ENCODE measurements at places on chromosomes 2 and 18.

DNA sequence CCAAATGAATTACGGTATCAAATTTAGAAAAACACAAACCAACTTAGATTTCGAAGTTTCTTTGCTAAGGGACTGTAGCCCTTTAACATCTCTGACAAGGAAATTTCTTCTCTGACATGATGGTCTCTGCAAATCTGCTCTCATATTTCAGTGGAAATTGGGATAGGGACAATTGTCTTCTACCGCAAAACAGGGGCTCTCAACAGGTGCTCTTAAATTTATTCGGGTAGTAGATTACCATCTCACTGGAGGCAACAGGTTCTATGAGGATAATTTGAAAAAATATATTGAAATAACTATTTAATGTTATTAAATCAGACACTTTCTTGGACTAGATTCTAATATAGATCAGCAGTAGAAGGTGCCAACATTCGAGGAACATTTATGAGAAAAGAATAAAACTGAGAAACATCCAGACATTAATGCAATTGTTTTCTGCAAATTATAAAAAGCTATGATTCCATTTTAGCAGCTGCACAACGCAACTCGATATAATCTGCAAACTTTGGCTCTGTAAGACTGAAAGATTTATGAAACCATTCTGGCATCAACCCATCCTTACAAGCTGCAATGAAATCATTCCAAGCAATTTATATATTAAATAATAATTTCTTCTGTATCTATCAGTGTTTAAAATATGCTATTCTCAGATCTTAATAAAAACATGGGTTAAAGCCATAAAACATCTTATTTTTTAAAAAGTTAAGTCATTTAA is 10.0 kb upstream of the BCL2 start:
- DNase-seq = no peak

DNA sequence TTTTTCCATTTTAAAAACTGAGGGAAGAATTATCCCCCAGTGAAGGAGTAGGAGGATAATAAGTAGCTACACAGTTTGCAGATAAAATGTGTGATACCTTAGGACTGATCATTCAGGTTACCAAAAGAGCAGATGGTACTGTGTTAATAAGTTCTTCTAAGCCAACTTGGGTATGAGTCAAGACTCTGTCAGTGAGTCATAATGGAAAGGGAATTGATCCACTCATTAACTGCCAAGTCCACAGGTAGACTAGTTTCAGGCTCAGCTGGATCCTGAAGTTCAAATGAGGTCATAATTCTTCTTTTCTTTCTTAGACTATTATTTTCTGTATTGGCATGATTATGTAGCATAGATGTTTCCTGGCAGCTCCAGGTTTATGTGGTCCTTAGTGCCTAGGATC is 142.4 kb upstream of the ALPP start:
- DNase-seq = no peak

DNA sequence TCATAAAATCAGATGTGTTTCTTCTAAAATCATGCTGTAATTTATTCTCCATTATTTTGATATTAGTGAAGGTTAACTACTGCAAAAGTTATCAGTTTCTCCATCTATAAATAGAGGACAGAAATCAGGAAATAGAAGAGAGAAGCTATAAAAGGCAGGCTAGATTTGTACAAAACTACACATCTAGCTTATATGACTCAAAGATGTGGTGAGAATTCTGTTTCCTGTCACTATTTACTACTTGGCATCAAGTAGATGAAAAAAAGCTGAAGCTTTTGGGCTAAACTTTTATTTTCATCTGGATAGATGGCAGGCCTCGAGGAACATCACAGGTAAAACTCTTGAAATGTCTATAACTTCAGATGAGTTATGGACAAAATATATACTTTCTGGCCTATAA is 49.8 kb upstream of the NAB1 start:
- no peak for DNase-seq

DNA sequence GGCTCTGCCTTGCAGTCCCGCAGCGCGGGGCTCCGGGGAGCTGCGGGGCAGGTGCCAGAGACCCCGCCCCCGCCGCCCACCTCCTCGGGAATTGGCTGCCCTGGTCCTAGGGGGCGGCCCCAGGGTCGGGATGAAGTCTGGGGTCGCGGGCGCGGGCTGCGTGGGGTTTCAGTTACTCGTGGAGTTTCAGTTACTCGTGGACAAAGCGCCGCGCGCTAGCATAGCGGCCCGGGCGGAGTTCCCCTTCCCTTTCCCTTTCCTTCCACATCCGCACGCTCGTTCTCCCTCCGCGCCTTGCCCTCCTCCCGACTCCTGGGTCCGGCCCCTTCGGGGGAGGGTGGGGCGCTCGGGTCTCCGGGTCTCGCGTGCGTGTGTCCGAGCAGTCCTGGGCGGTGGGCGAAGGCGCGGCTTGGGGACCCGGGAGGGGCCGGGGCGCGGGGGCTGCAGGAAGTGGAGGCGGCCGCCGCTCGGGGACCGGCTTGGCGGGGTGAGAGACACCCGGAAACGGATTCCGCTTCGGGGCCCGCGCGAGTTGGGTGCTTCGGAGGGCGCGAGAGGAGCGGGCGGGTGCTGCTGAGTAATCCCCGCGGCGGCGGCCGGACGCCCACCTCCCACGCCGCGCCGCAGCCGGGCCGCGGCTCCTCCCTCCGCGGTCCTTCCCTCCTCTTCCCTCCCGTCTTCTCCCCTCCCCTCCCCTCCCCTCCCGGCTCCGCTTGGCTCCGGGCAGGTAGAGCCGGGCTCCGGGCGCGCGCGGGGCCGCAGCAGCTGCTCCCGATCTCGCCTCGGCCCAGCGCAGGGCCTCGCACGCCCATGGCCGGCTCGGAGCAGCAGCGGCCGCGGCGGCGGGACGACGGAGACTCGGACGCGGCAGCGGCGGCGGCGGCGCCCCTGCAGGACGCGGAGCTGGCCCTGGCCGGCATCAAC is at the start of gene TTC39C:
Gene TTC39C (plus strand): TSS at position 693 of the 924 bp plus-strand sequence. CDS start 118 bp downstream, at position 811.
- peak; percentile 62 for DNase-seq

DNA sequence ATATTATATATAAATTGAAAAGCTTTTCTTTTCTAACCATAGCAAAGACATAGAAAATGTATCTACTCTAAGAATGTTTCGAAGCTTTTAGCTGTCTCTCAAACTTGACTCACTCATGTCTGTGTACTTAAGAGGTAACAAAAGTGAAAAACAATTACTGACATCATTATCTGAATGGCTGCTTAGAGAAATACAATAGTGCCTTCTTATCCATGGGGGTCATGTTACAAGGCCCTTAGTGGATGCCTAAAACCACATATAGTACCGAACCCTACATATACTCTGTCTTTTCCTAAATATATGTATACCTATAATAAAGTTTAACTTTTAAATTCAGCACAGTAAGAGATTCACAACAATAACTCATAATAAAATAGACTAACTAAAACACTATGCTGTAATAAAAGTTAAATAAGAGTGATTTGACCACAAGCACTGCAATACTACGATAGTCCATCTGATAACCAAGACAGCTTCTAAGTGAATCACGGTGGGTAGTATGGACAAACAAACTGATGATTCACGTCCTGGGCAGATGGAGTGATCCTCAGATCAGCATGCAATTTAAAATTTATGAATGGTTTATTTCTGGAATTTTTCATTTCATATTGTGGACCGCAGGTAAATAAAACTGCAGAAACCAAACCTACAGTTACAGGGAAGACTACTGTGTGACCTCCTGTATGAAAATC is 246.2 kb downstream of the XIRP2 start:
- no peak for DNase-seq

DNA sequence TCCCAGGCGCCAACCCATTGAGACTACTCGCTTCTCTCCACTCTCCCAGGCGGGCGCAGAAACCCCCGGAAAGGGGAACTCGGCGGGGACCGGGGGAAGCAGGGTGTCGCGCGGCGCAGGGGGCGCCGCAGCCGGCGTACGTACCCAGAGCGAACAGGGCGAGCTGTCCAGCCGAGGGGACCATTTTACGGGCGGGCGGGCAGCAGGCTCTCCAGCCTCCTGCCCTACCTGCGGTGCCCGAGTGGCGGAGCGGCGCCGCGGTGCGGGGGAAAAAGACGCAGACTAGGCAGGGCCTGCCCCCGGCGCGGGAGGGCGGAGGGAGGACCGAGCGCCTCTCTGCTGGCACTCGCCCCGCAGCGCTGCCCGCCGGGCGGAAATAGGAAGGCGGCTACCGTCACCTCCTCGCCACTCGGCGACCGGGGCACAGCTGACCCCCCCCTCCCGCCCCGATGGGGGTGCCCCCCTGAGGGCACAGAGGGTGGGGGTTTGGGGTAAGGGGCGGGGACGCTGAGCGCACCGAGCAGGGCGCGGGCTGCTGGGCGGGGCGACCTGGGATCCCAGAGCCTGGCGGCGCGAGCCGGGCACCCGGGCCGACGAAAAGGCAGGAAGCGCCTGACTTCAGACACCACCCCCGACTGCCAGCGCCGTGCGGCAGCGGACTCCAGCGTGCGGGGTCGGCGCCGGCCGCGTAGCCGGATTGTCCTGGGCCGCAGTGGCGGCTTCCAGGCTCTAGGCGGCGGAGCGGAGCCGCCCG is at the start of gene TGFA:
Gene TGFA (minus strand): TSS at position 243 of the 754 bp plus-strand sequence. CDS start 59 bp downstream, at position 184.
- DNase-seq = peak; percentile 24

DNA sequence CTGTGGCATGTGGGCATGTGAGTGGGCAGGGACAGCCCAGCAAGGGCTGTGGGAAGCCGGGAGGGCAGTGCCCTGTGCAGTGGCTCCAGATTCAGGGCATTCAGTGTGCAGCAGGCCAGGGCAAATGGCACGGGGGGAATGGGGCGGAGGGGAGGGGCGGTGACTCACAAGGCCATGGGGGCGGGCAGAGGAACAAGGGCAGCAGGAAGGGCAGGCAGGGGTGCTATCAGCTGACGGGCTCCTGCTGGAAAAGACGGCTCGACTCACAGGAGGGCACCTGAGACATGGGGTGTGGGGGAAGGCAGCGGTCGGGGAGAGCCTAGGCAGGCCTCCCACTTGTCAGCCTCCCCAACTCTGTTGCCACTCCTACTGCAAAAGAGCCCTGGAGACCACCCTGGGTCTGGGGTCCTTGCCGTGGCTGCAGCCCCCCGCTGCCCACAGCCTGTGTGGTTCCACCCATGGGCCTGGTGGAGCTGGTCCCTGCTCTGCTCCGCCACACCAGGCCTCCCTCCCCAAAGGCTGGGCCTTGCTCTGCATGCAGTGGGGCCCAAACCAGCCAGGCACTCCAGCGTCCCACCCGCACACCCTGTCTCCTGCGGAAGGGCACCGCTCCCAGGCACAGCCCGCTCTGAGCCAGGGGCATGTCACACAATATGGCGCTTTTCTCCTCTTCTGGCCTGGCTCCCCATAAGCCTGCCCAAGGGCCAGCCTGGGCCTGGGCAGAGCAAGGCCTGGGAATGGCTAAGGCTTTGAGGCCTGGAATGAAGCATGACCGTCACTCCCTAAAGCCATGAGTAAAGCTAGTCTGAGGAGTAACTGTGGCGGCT is 25.9 kb downstream of the HS6ST1 start:
- DNase-seq = no peak

GRCh38 chr2:191724015-191724414 is 46.1 kb downstream of the NABP1 start:
- no peak for DNase-seq

- no peak for DNase-seq
Observed at GRCh38 chr2:119575439-119575838, 31.2 kb downstream of the CFAP221 start.

GRCh38 chr2:16429431-16430145 is 236.0 kb downstream of the CYRIA start:
- DNase-seq = no peak

- DNase-seq = no peak
Observed at GRCh38 chr2:173094731-173095130, 19.1 kb downstream of the MAP3K20 start.

- DNase-seq = no peak
Observed at GRCh38 chr2:71129114-71129901, 721 bp downstream of the MCEE start.

DNA sequence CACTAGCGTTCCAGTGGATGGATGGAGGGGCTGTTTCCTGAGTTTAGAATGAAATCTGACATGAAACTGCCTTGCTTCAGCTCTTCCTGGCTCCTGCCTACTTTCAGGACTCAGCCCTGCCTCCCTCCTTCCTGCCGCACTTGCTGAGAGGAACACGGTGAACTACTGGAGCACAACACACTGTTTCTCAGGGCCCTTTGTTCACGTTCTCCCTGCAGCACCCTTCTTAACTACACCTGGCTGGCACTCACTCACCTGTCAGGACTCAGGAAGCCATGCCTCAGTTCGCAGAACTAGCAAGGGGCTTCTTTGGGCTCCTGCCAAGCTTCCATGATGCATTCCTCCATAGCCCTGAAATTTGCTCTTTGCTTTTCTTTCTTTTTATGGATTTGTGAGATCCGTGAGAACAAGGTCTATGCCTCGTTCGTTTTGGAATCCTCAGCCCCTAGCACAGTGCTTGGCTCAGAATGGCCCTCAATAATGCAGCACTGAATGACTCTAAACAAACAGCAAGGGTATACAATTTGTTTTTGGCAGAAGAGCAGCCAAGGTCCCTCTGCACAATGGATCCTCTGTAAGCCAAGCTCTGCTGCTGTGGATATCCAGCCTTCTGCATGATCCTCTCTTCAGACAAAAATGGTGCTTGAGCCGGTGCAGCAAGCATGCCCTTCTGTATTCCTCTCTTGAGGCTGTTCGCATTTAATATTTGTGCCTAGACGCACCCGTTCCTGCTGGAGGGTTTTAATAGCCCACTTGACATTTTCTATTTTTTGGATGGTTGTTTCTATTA is 357.0 kb downstream of the TSN start:
- no peak for DNase-seq
